Sigmoid colon (tissue), 7 donors: ENCODE measurements at places on chromosomes 7 and 10. TPM values are rescaled to one million over a fixed set of nuclear protein-coding genes. Genes with fewer than 3 reads are reported as not detected.

GRCh38 chr7:139718859-139719258 lies 58.9 kb downstream of the HIPK2 start:
- no peak overlapping the region for H3K27ac ChIP-seq
- peaks cover 26% of the 10 kb centered on the region for H3K4me1 ChIP-seq
- H3K36me3 ChIP-seq, result peaks cover 30% of the 10 kb centered on the region
- DNase-seq, result no peak

DNA sequence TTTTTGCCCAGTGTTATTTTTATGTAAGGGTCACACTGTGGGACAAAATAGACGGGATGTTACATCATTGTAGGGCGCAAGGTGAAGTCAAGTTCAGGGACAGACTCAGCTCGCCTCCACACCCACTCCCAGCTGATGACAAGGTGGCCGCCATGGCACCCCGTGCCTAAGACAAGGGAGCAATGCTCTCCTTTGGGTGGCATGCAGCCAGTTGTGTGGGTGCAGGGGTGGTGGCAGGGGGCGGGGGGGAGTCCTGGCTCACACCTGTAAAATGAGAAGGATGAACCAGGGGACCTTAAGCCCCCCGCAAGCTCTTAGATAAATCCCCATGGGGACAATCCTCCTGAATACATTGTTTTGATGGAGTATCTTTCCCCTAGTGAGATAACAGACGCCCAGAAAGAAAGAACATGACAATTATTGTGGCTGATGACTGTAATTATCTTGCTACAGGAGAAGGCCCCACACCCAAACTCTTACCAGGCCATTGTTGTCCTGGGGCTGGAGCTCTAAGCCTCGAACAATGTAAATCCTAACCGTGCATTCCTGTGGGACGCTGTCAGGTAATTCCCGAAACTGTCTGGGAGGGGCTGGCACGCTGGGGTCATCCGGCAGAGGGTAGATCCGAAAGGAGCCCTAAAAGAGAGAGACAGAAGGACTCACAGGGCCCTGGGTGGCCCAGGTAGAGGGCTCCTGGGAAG lies 148.7 kb downstream of the MYOF start:
- no peaks in the 10 kb centered on the region for H3K4me1 ChIP-seq
- peaks cover 80% of the 10 kb centered on the region for H3K36me3 ChIP-seq
- no peaks in the 10 kb centered on the region for H3K27me3 ChIP-seq
- H3K4me3 ChIP-seq, result no peak overlapping the region

DNA sequence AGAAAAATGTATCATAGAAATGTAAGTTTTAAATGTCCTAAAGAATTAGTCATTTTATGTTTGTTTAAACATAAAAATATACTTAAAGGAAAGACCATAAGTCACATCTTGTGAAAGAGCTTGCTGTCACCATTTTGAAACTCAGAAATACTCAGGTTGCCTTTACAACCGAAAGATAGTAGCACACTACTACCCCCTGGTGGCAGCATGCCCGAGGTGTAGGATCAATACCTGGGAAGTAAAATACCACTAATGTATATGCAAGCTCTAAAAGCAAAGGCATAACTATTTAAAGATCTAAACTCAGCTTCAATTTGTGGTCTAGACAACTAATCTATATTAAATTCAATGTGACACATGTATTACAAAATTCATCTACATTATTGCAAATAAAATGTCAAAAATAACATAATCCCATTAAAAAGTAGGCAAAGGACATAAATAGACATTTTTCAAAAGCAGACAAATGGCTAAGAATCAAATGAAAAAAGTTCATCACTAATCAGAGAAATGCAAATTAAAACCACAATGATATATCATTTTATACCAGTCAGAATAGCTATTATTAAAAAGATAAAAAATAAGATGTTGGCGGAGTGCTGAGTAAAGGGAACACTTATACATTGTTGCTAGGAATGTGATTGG lies 47.7 kb upstream of the FGL2 start:
- H3K27me3 ChIP-seq, result no peaks in the 10 kb centered on the region
- no peak overlapping the region for H3K4me3 ChIP-seq
- peaks cover 33% of the 10 kb centered on the region for H3K4me1 ChIP-seq
- no peak overlapping the region for H3K27ac ChIP-seq

Gene ADD3
- 106 TPM for total RNA-seq
